ENCODE measurements at places on chromosomes 6 and 20.

- DNase-seq: no peak
These were observed 215.1 kb downstream of the PRL start for GRCh38 chr6:22081709-22082108.

DNA sequence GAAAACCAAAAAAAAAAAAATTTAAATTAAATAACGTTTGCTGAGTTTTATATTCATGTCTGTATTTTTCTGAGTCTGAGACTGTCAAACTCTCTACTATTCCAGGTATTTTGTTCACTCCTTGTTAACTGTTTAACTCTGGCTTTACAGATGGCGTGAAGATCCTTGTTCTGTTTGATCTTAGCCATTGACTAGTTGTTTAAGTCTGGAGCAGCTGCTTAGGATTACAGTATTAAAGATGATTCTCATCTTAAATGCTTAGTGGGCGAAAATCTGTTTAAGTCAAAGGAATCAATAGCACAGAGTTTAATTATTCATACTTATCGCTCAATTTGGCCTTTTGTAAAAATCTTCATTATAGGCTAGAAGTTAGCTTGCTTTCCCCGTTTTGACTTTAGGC, 2.4 kb downstream of the PHACTR2 start:
- no peak for DNase-seq

GRCh38 chr6:147176795-147177194, 27.4 kb upstream of the STXBP5 start:
- DNase-seq: no peak

GRCh38 chr20:44479643-44480042, 4.0 kb downstream of the TTPAL start:
- no peak for DNase-seq

- DNase-seq: no peak
These were observed 282.9 kb upstream of the RNF217 start for GRCh38 chr6:124679387-124679786.

DNA sequence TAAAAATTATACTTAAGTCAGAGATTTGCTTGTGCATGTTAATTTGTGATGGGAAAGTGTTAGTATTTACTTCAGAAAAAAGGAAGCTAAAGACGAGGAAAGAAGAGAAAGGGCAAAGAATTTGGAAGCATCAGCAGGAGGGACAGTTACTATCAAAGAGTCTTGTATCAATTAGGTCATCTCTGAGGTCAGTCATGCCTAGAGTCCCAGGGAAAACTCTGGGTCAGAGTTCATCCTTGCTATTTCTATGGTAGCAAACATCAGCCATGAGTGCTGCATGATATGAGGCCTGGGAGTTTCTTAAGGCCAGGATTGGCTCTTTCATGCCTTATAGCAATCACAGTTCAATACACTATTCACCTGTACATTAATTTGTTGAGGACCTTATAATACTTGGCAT, 292.9 kb downstream of the FARS2 start:
- DNase-seq: no peak

- no peak for DNase-seq
These were observed 15.7 kb downstream of the ATG5 start for GRCh38 chr6:106309766-106310373.

DNA sequence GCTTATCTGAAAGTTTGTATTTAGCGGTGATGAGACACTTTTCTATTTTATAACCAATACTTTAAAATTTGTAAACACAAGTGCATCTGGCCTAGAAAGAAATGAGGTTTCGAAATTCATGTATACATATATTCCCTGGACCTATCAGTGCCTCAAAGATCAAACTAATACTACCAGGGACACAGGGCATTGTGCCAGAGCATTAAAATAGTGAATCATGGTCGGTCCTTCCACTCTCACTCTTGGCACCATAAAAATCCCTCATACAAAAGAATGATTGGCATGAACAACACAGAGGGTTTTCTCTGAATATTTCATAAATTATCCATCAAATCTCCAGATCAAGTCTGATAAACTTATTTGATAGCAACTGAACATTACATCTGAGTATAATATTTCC, 62.0 kb downstream of the MMUT start:
- no peak for DNase-seq

- DNase-seq: peak; percentile 15
These were observed 1.1 kb upstream of the MAP3K5 start for GRCh38 chr6:136793363-136793762.

GRCh38 chr6:17167327-17167979, 65.6 kb downstream of the STMND1 start:
- DNase-seq: no peak

- DNase-seq: no peak
These were observed at the start of gene DST for GRCh38 chr6:56642366-56643261. DST (minus strand) TSS chr6:56642889.

- no peak for DNase-seq
These were observed 19.4 kb downstream of the CRYBG1 start for GRCh38 chr6:106379951-106380350.

DNA sequence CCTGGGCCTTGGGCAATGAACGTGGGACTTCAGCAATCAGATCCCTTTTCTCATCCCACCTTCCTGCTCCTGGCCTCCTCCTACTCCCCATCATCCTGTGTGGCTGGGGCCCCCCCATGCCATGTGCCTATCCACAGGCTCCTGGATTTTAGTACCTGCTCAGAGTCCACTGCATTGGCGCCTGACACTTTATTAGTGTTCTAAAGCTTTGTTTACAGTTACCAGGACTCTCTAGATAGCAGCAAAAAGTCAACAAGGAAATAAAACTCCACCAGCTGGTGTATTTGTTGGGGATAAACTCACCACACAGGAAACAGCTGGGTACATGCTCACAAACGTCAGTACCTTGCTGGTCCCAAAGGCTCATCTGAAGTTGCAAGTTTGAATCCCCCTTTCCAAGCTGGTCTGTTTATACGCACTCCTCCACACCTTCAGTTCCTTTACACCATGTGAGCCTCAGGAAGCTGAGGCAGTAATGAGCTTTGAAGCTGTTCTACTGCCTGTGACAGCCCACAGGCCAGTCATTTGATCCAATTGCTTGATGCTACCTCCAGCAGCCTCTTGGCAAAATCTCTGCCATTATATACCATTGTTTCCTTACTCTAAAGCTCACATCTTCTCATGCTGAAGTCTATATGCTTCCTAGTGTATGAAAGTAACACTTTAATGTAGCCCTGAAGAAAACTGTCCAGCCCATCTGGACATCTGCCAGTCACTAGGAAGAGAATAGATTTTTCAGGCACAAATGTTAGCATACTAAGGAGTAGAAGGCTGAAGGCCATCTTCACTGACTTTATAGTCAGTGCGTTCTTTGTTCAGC, 76.6 kb downstream of the ANKEF1 start:
- no peak for DNase-seq

DNA sequence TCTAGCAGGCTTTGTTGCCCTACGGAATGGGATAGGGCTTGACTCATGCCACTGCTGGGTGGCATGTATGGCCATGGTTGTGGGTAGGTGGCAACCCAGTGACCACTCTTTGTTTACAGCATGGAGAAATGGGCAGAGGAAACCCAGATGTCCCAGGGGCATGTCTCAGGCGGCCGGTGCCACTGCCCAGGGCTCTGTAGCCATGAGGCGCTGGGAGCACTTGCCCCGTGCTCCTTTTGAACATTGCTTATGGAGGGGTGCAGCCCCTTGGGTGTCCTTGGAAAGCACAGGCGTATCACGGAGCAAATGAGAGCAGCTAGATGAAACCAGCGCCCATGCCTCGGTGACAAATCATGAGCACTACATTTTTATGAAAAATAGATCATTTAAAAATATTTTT, 212.5 kb upstream of the ECI2 start:
- DNase-seq: no peak

- DNase-seq: no peak
These were observed 21.8 kb upstream of the AMD1 start for GRCh38 chr6:110852773-110853172.

GRCh38 chr6:64477391-64477790, 841.8 kb downstream of the PHF3 start:
- no peak for DNase-seq

DNA sequence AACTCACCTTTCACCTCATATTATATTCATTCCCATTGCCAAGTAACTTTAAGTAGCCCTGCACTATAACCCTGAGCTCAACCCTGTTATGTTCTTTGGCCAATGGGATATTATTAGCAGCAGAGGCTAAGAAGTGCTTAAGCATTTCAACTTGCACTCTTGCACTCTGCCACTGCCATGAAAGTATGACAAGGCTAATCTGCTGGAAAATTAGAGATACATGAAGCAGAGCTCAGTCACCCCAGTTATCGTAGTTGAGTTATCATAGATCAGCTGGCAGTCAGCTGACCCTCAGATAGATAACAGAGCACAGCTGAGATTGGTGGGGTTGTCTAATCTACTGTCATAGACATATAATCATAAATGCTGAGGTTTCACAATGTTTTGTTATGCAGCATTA, 209.4 kb upstream of the RUNX2 start:
- no peak for DNase-seq

GRCh38 chr6:19009769-19010168, 622.6 kb downstream of the RNF144B start:
- DNase-seq: no peak

GRCh38 chr20:39342463-39342862, 380.3 kb downstream of the DHX35 start:
- no peak for DNase-seq

DNA sequence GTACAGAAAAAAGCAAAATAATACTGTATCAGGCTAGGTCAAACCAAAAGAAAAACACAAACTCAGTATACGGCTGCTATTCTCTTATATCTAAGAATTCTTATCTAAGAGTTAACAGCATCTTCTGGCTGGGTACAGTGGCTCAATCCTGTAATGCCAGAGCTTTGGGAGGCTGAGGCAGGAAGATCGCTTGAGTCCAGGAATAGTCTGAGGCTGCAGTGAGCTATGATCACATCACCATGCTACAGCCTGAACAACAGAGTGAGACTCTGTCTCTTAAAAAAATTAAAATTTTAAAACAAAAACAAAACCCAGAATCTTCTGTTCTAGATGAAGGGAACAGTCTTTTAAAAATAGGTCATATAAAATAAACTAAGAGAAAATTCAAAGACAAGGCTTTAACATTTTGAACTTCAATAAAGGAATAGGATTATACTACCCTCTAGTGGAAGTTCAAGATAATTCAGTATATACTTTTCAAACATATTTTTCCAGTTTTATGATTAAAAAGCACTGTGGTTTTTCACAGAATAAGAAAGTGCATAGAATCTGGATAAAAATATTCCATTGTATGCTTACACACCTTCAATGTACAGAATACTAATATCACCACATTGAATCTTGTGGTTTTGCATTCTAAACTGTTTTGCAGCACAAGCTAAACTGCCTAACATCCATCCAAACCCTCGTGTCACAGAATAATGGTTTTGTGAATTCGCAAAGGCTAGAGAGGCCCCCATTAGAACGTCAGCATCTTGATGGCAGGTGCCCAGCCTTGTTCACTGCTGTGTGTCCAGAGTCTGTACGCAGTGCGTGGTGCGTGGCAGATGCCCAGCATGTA, 39.3 kb downstream of the DTNBP1 start:
- DNase-seq: no peak

DNA sequence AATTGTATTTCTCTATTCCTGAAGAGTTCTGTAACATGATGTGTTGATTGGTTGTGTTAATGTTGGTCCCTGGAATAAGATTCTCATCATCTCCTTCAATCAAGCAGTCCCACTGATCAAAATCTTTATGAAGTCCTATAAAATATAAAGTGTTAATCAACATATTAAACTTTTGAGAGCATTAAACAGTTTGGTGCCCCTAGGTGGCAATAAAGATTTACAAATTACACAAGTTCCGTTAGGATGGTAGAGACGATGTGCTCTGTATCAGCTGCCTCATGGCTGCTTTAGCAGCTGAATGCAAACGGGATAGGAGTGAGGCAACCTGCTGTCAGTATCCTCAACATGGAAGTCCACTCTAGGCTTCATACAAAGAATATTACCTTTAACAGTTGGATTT, 16.9 kb downstream of the TDRD6 start:
- DNase-seq: no peak

- no peak for DNase-seq
These were observed 224.4 kb upstream of the FLRT3 start for GRCh38 chr20:14561741-14562221.

DNA sequence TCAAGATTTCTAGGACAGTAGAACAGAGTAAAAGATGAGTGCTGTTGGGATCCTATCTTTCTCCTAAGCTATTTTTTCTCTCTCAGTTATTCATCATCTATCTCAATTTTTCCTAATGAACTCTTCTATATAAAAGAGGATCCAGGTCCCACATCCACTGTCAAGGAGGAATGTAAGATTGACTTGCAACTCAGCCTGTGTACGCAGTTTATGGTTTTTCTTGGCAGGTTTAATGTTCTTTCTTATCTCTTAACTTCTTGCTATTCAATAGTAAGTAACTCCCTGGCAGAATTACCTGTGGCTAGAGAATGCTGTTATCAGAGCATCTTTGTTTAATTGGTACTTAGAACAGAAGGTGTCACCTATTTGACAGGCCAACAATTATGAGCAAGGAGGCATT, 60.8 kb downstream of the SLC16A10 start:
- no peak for DNase-seq

DNA sequence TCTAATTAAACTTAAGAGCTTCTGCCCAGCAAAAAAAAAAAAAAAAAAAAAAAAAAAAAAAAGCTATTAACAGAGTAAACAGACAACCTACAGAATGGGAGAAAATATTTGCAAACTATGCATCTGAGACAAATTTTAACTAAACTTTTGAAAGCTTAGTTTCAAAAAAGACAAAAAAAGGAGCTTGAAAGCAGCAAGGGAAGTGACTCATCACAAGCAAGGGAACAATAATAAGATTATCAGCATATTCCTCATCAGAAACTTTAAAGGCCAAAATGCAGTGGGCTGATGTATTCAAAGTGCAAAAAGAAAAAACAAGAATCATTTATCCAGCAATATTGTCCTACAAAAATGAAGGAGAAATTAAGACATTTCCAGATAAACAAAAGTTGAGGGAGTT, 158.6 kb downstream of the RNF144B start:
- no peak for DNase-seq

DNA sequence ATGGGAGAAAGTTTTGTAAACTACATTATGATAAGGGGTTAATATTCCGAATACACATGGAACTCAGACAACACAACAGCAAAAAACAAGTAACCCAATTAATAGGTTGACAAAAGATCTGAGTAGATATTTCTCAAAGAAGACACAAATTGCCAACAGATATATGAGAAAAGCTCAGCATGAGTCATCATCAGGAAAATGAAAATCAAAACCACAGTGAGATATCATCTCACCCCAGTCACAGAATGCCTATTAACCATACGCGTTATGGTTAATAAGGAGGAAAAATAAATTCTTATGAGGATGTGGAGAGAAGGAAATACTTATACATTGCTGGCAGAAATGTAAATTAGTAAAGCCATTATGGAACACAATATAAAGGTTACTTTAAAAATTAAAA, 695.0 kb downstream of the COL12A1 start:
- no peak for DNase-seq

DNA sequence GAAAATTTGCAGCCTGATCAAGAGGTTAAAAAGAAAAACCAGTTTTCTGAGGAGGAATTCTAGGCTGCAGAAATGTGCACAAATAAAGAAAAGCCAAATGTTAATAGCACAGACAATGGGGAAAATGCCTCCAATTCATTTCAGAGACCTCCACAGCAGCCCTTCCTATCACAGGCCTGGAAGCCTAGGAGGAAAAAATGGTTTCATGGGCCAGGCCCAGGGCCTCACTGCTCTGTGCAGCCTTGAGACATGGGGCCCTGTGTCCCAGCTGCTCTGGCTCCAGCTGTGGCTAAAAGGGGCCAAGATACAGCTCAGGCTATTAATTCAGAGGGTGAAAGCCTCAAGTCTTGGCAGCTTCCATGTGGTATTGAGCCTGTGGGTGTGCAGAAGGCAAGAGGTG, 18.9 kb downstream of the AHI1 start:
- DNase-seq: no peak

GRCh38 chr6:66926060-66926459, 1219.0 kb upstream of the EYS start:
- no peak for DNase-seq

All from stimulated activated CD4-positive, alpha-beta T cell treated with anti-CD3 and anti-CD28 coated beads, Interleukin-4, amount 100 ng/mL, for 1 hour (primary cell).